ENCODE measurements at places on chromosomes 13 and 19. TPM values are rescaled to one million over a fixed set of nuclear protein-coding genes. Genes with fewer than 3 reads are reported as not detected.

Gene ATP4A
- total RNA-seq, result not detected

Gene LRRC4B
- 0.38 TPM for total RNA-seq

Gene KLK15
- total RNA-seq, result not detected

Gene PSG11
- total RNA-seq, result not detected

Gene ERICH6B
- not detected for total RNA-seq

Gene MYH14
- total RNA-seq, result 7.5 TPM

Gene TTC9B
- total RNA-seq, result 0.34 TPM

Gene ACP7
- total RNA-seq, result 0.23 TPM

Gene PSG1
- 0.22 TPM for total RNA-seq

Gene CACNG7
- 9.4 TPM for total RNA-seq

Gene TMEM38A
- 0.22 TPM for total RNA-seq

Gene ZNF723
- not detected for total RNA-seq

Gene ZNF444
- 31.5 TPM for total RNA-seq

Gene DMRTC2
- not detected for total RNA-seq

Gene ZNF382
- not detected for total RNA-seq

Gene ITGBL1
- 1.2 TPM for total RNA-seq

Gene TEX29
- not detected for total RNA-seq

Gene PSPN
- total RNA-seq, result 0.69 TPM

Gene PDE4C
- total RNA-seq, result not detected

Gene FBXO17
- total RNA-seq, result 86.0 TPM

Gene ZNF730
- not detected for total RNA-seq

Gene EFNA2
- 2.9 TPM for total RNA-seq

Gene UBE2L5
- not detected for total RNA-seq

Gene PDE4A
- 5.3 TPM for total RNA-seq

Gene MAP3K10
- 18.5 TPM for total RNA-seq

Gene SIGLEC8
- total RNA-seq, result not detected

Gene SLC10A2
- total RNA-seq, result not detected

Gene MISP
- 105 TPM for total RNA-seq

Gene AZU1
- total RNA-seq, result 0.27 TPM

Gene CAPN12
- total RNA-seq, result 6.0 TPM

Gene PCCA
- 8.8 TPM for total RNA-seq

Gene LYPD3
- total RNA-seq, result 0.36 TPM

Gene PTPRH
- total RNA-seq, result 5.8 TPM

Gene MAN2B1
- 21.0 TPM for total RNA-seq

Gene HSH2D
- not detected for total RNA-seq

Gene KLK8
- not detected for total RNA-seq

Gene WASF3
- 0.05 TPM for total RNA-seq

Gene ERVV-1
- not detected for total RNA-seq

Gene C1QTNF9
- not detected for total RNA-seq

Gene HCN2
- 50.9 TPM for total RNA-seq

Gene NALCN
- total RNA-seq, result 4.4 TPM

Gene RUBCNL
- total RNA-seq, result 0.08 TPM

Gene SHISA7
- not detected for total RNA-seq

Gene SLC17A7
- 0.31 TPM for total RNA-seq

Gene PRODH2
- 0.38 TPM for total RNA-seq

All from A549 treated with ZK216348 at 1 μM for 4 hours (cell line).